ENCODE measurements at places on chromosomes 4 and X. TPM values are rescaled to one million over a fixed set of nuclear protein-coding genes. Genes with fewer than 3 reads are reported as not detected.

The ACE2 gene
- 0.17 TPM for total RNA-seq

The PRSS12 gene
- total RNA-seq: 1.9 TPM

The PPP1R3F gene
- 5.6 TPM for total RNA-seq

DNA sequence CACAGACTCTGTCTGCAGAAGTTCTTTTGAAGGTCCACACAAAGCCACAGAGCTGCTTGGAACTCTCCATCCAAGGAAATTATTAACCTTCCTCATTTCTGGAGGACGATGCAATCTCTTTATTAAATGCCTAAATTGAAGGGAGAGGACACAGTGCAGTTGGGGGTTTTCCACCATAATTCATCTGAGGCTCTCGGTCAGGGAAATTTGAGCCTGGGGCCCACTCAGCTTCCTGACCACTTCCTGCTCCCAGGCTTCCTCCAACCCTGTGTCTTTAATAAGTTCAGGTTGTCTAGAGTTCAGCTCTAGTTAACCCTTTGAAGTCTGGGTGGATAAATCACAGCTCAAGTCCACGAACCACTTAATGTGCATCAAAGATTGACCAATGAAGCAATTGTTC lies 58.5 kb downstream of the PRPS1 start:
- DNase-seq: no peak
- no peak overlapping the region for H3K27ac ChIP-seq
- H3K4me1 ChIP-seq: peaks cover 3% of the 10 kb centered on the region
- H3K36me3 ChIP-seq: no peaks in the 10 kb centered on the region
- H3K27me3 ChIP-seq: no peaks in the 10 kb centered on the region

DNA sequence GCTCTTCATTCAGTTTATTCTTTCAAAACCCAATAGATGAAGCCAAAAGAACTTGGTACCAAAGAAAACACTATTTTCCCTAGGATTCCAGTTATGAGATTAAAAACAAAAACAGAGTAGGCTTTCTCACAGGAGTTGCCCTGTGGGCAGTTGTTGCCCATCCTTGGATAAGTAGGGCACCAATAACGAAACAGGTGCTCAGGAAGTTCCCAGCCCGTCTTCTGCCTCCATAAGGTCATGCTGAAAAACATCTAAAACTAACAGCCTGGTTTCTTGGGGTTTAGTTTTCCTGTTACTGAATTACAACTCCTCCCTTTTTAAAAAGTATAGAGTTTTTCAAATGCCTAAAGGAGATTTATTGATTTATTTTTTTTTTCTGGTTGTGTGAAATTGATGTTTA lies 14.7 kb downstream of the TSPAN5 start:
- peaks cover 22% of the 10 kb centered on the region for H3K4me1 ChIP-seq
- H3K27ac ChIP-seq: no peak overlapping the region
- no peaks in the 10 kb centered on the region for H3K27me3 ChIP-seq

- H3K27me3 ChIP-seq: no peaks in the 10 kb centered on the region
- DNase-seq: no peak
- no peaks in the 10 kb centered on the region for H3K4me1 ChIP-seq
- H3K36me3 ChIP-seq: no peaks in the 10 kb centered on the region
These were observed 153.1 kb downstream of the AMELX start for GRCh38 chrX:11446336-11446735.

DNA sequence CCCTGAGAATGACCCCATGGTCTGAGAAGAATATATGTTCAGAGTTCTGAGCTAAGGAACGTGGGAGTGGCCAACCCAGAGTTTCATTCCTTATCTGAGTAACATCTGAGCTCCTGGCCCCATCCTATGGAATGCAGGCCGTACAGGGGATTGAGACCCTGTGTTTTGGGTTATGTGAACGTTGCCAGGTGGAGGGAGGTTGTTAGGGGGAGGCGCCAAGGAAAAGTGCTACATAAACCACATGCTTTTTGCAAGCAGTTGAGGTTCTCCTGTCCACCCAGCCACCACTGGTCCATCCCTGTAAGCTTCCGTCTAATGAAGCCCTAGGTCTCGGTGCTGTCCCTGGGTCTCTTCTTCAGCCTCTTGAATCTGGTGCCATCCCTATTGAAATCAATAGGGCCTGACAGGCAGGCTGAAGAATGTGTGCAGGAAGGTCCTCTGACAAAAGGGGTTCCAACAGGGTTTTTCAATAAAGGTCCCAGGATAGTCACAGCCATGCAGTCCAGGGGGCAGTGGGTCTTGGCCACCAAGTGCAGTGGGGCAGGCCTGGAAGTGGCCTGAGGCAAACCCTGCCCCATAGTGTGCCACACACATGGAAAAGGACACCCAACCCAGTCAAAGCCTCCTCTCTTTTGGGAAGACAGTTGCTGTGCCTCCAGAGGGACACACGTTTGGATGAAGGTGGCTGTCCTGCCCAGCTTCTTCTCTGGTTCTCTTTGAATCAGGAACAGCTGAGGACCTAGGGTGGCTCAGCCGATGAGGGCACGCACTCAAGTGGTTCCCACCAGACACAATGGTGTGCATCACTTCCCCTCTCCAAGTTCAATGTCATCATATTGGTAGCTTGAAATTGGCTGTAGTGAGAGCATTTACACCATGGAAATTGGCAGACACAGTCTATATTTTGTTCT lies 53.5 kb downstream of the HTRA3 start:
- H3K27ac ChIP-seq: no peak overlapping the region
- no peaks in the 10 kb centered on the region for H3K27me3 ChIP-seq
- no peaks in the 10 kb centered on the region for H3K4me1 ChIP-seq
- DNase-seq: no peak
- no peak overlapping the region for H3K4me3 ChIP-seq
- no peaks in the 10 kb centered on the region for H3K36me3 ChIP-seq

- H3K27ac ChIP-seq: no peak overlapping the region
- H3K4me1 ChIP-seq: peaks cover 19% of the 10 kb centered on the region
- no peak for DNase-seq
- H3K36me3 ChIP-seq: no peaks in the 10 kb centered on the region
- no peaks in the 10 kb centered on the region for H3K27me3 ChIP-seq
These were observed 28.2 kb downstream of the RAP1GDS1 start for GRCh38 chr4:98289375-98289774.

DNA sequence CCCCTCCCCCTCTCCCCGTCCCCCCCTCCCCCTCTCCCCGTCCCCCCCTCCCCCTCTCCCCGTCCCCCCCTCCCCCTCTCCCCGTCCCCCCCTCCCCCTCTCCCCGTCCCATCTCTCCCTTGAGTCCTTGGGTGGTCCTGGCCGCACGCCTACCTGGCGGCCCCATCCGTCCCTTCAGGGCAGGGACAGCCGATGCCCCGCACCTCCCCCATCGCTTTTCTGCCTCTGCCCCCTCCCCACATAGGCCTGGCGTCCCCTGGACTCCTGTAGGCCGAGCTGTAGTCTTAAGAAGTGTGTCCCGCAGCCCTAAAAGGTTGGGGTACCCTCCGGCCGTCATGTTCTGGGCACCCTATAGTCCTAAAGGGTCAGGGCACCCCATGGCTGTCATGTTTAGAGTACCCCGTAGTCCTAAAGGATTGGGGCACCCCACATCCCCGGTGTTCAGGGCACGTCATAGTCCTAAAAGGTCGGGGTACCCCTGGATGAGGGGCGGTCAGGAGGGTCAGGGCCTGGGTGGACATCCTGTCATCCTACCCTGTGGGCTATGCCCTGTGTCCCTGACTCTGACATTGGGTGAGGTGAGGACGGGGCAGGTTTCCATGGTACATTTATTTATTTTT lies 10.8 kb upstream of the GTPBP6 start:
- peaks cover 16% of the 10 kb centered on the region for H3K27me3 ChIP-seq
- H3K36me3 ChIP-seq: no peaks in the 10 kb centered on the region
- H3K27ac ChIP-seq: no peak overlapping the region
- DNase-seq: no peak
- no peak overlapping the region for H3K4me3 ChIP-seq

GRCh38 chrX:2954541-2954940 lies 25.4 kb upstream of the ARSD start:
- H3K4me3 ChIP-seq: no peak overlapping the region
- DNase-seq: no peak
- H3K27me3 ChIP-seq: no peaks in the 10 kb centered on the region
- H3K27ac ChIP-seq: no peak overlapping the region
- H3K36me3 ChIP-seq: no peaks in the 10 kb centered on the region

- DNase-seq: no peak
- no peak overlapping the region for H3K27ac ChIP-seq
- H3K36me3 ChIP-seq: no peaks in the 10 kb centered on the region
- no peak overlapping the region for H3K4me3 ChIP-seq
These were observed 486.0 kb downstream of the GRID2 start for GRCh38 chr4:92789741-92790140.

GRCh38 chrX:151796576-151796975 lies 62.0 kb downstream of the CNGA2 start:
- H3K27ac ChIP-seq: no peak overlapping the region
- H3K4me1 ChIP-seq: no peaks in the 10 kb centered on the region
- no peaks in the 10 kb centered on the region for H3K27me3 ChIP-seq
- no peak for DNase-seq
- no peaks in the 10 kb centered on the region for H3K36me3 ChIP-seq

Data from neural progenitor cell (in vitro differentiated cells).